GM04504 (cell line): ENCODE measurements at places on chromosomes 2 and 18.

- DNase-seq: no peak
Measured at GRCh38 chr2:196415384-196415783, 224.1 kb upstream of the CCDC150 start.

DNA sequence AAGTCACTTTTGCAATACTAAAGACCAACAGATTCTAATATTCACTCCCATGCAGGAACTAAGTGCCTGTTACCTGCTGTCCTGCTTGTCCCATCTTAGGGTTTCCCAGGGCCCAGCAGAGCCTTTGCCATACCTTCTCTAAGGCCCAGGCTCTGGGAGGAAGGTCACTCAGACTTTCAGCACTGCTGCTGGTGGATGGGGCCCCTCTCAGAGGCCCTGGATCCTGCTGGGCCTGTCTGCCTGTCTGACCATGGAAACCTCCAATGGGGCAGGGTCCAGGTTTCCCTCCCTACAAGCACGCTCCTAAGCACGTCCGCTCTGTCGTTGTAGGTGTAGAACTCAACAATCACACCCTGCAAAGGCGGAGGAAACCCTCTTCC, 75.1 kb downstream of the RRM2 start:
- DNase-seq: no peak

DNA sequence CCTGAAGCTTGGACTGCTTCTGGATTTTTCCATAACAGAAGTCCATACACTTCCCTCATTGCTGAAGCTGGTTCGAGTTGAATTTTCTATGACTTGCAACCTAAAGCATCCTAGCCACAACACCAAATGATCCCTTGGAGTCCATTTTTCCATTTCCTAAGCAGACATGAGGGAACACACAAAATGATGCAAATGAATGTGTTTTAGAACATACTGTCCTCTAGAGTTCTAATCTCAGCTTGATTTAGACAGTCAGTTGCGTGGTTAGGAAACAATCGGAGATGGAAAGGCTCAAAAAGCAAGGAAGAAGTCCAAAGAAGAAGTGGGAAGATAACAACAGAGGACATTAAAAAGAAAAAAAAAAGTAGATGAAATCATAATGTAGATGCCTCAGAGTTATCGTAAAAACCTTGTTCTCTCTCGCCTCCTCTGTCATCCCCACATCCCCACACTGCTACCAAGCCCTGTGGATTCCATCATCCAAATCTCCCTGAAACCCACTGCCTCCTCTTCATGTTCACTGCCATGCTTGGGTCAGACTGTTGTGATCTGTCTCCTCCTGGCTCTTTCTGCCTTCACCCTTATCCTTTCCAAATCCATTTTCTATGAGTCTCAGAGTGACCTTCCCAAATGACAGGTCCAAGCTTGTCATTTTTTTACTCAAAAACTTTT, 58.4 kb downstream of the TMEM247 start:
- no peak for DNase-seq

GRCh38 chr18:50058731-50059130, 136.2 kb downstream of the MYO5B start:
- no peak for DNase-seq

GRCh38 chr2:73928963-73929347, 2.3 kb downstream of the DGUOK start:
- no peak for DNase-seq

GRCh38 chr2:174959787-174960186, 45.4 kb downstream of the CHN1 start:
- no peak for DNase-seq

DNA sequence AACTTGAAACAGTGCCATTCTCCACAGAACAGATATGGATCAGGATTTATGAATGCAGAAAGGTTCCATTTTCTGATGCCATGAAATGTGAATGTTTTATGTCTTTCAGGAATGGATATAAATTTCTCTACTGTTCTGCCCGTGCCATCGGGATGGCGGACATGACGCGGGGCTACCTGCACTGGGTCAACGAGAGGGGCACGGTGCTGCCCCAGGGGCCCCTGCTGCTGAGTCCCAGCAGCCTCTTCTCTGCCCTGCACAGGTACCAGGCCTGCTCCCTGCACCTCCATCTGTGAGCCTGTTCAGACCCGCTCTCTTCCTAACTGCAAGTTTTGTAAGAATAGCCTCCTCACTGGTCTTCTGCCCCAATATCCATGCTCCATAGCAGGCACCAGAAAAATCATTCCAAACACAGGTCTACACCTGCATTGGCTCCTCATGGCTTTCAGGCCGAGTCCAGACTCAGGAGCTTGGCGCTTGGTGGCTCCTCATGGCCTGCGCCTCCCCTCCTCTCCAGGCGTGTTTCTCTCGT, 68.6 kb downstream of the LPIN1 start:
- no peak for DNase-seq

- peak; percentile 95 for DNase-seq
Measured at GRCh38 chr2:47065771-47066380, 89.2 kb downstream of the STPG4 start.

GRCh38 chr2:18506883-18507509, 53.5 kb downstream of the RDH14 start:
- no peak for DNase-seq

DNA sequence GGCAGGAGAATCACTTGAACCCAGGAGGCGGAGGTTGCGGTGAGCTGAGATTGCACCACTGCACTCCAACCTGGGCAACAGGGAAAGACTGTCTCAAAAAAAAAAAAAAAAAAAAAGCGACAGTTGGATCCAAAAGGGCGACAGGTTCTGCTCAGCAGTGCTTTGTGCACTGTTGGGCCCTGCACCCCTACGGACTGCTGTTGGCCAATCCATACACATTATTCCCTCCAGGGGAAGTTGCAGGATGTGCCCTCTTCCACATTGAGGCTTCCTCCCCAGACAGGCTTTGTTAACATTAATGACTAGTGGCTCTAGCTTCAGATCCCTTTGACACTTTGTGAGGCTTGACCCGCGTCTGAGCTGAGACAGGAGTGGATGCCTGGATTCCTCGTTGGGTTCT, 9.4 kb downstream of the NT5DC4 start:
- DNase-seq: no peak

GRCh38 chr18:44876755-44877154, 196.1 kb downstream of the SETBP1 start:
- DNase-seq: no peak

DNA sequence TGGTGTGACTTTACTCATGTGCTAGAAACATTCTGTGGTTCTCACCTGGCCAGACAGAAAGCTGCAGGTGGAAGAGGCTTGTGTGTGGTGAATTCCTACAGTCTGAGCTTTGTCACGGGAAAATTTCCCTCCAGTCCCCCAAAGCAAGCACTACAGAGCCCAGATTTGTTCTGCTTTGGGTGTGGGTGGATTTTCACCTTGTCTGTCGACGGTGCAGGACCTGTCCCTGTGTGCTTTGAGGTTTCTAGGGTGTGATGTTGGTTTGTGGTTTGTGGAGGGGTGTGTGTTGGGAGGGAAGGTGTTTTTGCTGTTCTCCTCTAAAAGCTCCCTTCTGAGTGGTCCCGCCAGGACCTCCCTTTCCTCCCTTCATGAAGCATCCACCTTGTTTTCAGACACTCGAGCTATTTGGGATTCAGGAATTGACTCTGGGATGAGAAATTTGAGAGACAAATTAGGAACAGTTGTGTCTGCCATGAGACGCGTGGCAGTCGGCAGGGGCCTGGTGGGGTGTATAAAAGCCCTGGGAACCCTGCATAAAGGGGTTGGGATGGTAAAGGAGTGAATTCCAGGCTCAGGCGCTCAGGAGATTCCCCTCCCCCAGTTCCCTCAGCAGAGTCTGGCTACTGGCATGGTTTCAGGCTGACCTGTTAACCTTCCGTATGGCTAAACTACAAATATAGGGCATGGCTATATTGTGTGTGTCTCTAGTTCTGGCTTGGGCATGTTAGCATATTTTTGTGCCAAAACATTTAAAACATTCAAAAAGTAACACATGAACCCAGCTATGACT, 65.5 kb downstream of the DGKD start:
- no peak for DNase-seq

DNA sequence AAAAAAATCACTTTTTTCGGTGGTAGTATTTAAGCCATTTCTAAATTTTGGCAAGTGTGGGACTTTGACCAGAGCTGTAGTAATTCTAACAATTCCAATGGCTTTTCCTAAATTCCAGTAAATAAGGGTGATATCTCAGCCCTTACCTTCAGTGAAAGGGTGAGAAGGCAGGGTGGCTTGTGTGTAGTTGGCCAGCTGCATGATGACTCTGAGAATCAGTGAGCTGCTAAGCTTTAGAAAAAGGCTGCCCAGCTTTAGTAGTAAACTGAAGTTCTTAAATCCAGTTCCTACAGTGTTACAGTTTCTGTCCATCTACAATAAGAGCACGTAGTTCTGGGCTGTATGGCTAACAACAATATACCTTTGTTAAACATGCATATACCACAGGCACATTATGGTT, 42.0 kb downstream of the OXER1 start:
- no peak for DNase-seq

GRCh38 chr2:43708891-43709290, 32.7 kb upstream of the C1GALT1C1L start:
- DNase-seq: no peak

- DNase-seq: no peak
Measured at GRCh38 chr2:17558053-17558452, 17.6 kb downstream of the VSNL1 start.

DNA sequence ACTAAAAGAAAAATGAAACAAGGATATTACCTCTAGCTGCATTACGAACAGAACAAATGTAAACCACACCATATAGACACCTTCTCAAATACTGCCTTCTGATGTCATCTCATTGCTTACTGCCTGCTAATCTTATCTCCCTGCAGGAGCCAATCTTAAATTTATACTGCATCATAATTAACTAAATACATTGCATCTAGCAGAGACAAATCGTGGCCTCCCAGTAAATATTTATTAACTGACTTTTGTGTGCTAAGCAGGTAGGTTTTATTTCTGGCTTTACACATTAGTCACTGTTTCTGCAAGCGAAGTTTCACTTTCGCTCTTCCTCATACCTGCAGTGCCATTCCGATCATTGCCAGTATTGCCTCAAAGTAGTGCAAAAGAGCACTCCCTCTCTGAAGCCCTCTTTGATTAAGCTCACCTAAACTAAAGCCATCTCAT, 67.5 kb downstream of the SPATS2L start:
- DNase-seq: no peak

DNA sequence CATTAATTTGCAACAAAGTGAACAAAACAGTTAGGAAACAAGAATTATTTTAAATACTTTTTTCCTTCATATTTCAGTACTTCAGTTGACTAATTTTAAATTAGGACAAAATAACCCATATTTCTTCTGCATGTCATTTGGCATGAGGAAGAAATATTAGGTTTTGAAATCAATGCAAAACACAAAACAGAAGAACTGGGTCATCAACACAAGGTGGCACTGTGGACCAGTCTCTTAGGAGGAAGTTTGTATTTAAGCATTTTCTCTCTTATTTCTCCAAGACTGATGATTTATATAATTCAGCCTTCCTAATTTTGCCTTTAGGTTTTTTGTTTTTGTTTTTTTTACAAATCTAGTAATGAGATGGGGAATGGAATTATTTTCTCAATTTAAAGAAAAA, 352.8 kb upstream of the KCNH7 start:
- no peak for DNase-seq

GRCh38 chr18:47752796-47753645, 177.4 kb downstream of the SMAD2 start:
- DNase-seq: no peak

GRCh38 chr2:241546771-241547498, 11.6 kb upstream of the BOK start:
- DNase-seq: peak; percentile 90

- no peak for DNase-seq
Measured at GRCh38 chr2:43278564-43279220, 52.3 kb upstream of the ZFP36L2 start.

DNA sequence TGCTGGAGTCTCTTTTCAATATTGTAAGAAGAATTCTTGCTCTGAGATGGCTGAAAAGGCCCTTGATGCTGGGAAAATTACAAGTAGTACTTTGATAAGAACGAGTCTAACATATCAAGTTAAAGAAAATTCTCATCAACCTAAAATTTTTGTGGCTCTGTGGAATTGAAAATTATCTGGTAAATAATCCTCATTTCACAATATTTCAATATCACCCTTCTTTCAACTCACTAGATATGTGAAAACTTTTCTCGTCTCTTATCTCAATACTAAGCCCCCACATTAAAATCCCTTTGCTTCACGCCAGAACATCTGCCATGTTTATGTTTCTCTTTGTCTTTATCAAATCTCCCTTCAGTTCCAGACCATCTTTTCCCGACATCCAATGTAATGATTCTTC, 448.8 kb downstream of the ZNF516 start:
- no peak for DNase-seq

DNA sequence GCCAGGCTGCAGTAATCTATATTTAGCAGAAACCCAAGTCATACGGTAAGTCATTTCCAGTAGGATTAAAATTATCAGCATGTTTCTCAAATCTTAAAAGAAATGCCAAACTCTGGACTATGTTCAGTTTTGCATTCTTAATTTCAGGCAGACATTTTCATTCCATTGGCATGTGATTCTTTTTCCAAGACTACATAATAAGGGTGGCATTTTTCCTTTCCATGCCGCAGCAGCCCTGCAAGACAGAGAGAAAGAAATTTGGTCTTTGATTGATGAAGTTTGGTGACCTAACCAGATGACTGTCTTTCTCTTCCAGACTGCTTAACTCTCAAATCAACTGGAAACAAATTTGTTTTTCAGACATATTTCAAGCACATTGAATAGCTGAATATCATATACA, 118.1 kb downstream of the FHOD3 start:
- no peak for DNase-seq

DNA sequence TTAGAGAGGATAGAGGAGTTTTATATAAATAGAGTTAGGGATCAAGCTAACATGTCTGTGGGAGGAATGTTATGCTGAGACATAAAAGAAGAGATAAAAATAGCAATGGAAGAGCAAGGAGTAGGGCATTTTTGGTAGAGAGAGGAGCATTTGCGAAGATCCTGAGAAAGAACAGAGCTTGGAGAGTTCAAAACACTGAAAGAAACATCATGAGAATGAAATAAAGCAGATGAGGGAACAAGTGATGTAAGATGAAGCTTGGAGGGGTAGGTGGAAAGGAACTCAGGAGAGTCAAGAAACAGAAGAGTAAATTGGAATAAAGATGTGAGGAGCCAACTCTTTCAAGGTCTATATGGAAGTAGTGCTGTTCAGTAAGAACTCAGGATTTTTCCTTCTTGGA, 308.6 kb downstream of the PARD3B start:
- DNase-seq: no peak

DNA sequence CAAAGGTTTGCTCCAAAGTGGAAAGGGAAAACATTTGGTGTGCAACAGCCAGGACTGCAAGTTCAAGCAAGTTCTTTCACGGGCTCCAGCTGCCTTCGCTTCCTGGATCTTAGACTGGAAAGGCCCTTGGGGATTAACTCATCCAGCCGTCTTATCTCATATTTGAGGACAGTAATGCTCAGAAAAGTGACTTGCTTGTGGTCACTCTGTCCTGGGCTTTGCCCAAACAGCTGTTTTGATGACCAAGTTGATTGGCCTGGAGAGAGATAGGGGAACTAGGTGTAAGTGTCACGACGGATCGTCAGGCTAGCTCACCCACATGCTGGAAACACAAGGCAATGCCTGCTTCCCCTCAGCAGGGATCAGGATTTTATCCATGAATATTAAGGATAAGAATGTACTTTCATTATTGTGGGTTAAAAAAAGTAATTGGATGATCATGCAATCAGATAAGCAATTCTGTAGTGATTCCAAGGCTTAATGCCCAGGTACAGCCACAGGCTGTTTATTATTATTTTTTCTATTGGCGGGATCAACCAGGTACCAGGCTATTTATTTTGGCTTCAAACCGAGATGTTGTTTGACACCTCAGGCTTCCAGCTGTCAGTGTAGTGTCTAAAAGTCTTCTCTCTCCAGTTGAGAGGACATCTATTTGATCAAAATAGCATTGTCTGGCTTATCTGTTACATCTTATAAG, 162.5 kb upstream of the EPAS1 start:
- no peak for DNase-seq
